ENCODE measurements at places on chromosomes 1 and 21.

GRCh38 chr1:16014509-16015482 lies 3.0 kb downstream of the HSPB7 start:
- DNase-seq: no peak

GRCh38 chr1:153799566-153800465 lies 24.6 kb downstream of the SLC27A3 start:
- DNase-seq: no peak

GRCh38 chr1:179549368-179549700 lies 26.4 kb downstream of the NPHS2 start:
- DNase-seq: no peak

DNA sequence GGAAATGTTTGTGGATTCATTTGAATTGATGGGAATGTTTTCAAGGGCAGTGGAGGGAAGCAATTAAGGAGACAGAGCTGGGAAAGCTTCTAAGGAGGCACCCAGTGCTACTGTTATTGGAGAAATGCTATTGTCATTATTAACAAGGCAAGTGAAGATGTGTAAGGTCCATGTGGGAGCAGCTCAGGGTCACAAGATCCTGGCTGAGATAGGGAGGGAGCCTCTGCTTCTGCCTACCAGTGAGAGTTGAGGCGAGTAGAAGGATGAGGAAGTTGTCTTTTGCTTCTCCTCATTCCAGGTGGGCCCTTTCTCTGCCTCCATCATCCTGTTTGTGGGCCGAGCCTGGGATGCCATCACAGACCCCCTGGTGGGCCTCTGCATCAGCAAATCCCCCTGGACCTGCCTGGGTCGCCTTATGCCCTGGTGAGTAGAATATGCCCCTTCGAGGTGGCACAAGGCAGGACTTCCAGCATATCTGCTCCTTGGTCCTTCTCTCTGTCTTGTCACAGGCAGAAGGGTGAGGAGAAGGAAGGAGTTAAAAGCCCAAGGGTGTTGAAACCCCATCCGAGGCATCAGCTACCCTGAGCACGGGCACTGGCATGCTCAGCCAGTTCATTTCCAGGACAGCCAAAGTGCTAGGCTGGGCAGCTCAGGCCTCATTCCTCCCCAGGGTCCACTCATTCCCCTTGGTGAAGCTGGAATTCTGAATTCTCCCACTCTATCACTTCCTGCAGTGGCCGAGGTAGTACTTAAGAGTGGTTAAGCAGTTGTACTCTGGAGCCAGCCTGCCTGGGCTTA lies 3.7 kb downstream of the MFSD2A start:
- DNase-seq: no peak

DNA sequence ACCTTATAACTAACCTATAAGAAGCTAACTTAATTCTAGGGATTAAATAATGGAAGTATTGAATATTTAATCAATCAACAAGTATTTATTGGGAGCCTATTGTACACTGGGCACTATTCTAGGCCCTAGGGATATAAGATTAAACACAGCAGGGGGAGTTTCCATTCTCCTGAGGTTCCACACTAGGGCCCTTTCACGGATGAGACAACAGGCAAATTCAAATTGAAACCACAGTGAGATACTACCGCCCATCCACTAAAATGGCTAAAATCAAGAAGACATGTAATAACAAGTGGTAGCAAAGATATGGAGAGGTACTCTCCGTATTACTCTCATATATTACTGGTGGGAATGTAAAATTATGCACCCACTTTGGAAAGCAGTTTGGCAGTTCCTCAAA lies 674.4 kb downstream of the KIF26B start:
- no peak for DNase-seq

DNA sequence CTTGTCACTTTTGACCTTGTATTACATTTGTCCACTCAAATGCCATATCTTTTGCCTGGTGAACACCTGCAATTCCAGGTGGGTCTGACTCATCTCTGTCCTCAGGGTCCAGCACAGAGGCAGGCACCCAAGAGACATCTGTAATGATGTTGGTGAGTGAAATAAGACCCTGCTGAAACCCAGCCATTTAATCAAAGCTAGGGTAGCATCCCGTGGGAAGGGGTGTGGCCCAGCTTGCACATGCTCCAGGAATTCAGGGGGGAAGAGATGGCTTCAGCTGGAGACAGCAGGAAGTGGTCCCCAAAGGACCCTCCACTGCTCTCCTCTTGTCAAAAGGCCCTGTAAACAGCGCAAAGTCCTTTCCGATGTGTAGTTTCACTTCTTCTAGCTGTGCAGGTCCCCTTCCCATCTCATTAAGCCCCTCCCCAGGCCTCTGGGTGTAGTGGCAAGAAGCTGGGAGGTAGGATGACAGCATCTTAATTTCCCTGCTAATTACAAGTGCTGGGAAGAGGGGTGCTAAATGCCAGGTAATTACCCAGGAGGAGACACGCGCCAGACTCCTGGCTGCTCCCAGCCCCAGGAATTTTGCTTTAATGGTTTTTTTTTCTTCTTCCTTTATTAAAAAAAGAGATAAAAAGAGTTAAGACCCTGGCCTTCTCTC lies 54.4 kb upstream of the TRABD2B start:
- DNase-seq: no peak

- DNase-seq: no peak
Observed at GRCh38 chr1:20678599-20678998, 17.4 kb upstream of the DDOST start.

- DNase-seq: no peak
Observed at GRCh38 chr21:17539323-17539722, 26.5 kb downstream of the CXADR start.

- DNase-seq: no peak
Observed at GRCh38 chr1:93769777-93770176, 88.1 kb upstream of the BCAR3 start.

- DNase-seq: no peak
Observed at GRCh38 chr21:43206231-43207042, 37.6 kb downstream of the CRYAA start.

DNA sequence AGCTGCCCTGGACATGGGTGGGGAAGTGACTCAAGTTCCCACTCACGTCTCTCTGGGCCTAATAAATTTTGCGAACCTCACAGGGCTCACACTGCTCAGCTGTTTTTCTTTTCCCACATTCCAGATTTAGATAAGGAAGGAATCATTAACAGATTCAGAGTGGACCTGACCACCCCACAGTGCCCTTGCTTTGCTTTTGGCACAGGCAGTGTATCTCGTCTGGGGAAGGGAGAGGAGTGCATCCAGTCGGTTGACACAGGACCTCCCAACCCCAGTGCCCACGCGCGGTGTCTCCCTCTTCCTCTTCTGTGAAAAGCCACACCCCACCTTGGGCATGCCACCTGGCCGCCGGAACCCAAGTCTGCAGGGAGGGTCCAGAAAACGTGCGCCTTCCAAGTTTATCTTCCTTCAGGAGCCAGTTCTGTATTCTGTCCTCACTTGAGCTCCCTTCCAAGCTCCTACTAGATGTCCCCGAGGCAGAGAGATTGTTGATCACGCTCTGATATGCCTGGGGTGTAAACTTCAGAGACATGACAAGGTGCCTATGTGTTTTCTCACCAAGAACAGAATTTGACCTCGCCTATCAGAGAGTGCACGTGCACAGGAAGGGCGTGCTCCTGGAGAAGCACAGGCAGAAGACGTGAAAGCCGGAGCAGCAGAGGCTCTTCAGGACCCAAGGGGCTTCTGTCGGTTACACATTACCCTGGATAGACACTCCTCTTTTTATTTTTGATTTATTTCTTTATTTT lies 9.5 kb upstream of the SLC2A5 start:
- DNase-seq: no peak

- DNase-seq: no peak
Observed at GRCh38 chr1:220385158-220385557, 112.9 kb upstream of the RAB3GAP2 start.

- DNase-seq: no peak
Observed at GRCh38 chr1:21229246-21230000, 52.7 kb upstream of the EIF4G3 start.

DNA sequence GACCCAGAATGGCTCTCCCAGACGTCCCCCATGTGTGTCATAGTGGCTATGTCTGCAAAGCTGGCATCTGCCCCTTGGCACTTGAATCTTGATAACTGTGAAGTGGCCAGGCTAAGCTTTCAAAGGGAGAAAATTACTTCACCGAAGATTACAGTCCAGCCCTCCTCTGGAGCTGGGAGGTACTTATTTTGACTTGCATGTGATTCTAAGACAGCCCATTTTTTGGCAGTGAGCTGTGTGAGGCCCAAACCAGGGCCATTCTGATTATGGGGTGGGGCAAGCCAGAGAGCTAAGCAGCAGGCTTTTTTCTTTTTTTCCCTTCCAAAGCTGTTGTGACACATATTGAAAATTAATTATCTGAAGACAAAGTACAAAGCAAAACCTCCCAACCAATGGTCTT lies 42.1 kb upstream of the C8B start:
- DNase-seq: no peak

- DNase-seq: no peak
Observed at GRCh38 chr1:15771836-15772515, 13.4 kb downstream of the FBLIM1 start.

DNA sequence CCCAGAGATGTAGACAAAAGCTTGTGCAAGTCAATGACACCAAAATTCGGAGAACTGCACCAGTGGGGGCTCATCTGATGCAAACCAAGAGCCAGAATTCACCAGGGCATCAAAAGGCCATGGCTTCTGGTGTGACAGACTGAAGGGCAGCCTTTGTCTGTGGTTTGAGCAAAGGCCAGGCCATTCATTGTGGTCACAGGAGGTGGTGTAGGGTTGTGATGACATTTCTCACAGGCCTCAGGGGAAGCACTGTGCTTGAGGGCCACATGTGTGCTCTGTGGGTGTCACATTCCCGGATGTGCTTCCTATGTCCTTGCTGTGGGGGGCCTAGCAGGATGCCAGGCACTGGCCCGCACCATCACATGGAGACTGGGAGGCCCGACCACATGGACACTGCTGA lies 22.5 kb upstream of the KCNE1 start:
- DNase-seq: no peak

- no peak for DNase-seq
Observed at GRCh38 chr1:112356765-112357164, 39.2 kb upstream of the CTTNBP2NL start.

GRCh38 chr1:20410503-20410902 lies 75.5 kb downstream of the CAMK2N1 start:
- DNase-seq: no peak

GRCh38 chr1:154520333-154520732 lies 18.1 kb upstream of the SHE start:
- DNase-seq: no peak

DNA sequence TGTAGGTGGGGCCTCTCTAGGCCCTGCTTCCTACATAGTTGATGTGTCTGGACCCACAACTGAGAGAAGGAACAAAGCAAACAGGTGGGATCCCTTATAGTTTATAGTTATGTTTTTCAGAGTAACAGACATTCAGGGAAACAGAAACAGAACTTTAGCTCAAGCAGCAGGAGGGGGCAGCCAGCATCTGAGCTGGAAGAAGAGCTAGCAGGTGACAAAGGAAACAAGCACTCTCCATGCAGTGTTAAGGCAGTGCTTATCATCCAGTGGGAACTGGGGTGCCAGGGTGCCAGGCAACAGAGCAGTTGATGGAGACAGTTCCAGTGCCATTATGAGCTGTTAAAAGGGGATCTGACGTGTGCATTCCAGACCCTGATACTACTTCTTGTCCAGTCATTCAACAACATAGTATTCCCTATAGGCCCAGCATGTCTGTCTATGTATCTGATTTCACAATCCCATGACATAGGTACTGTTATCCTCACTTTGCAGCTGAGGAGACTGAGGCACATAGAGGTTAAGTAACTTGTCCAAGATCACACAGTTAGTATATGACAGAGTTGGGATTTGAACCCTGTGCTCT lies 13.5 kb downstream of the HIVEP3 start:
- DNase-seq: no peak

GRCh38 chr1:245245021-245245667 lies 90.4 kb downstream of the KIF26B start:
- DNase-seq: no peak

GRCh38 chr1:34663031-34663430 lies 91.8 kb upstream of the GJB5 start:
- DNase-seq: no peak

- DNase-seq: no peak
Observed at GRCh38 chr1:186494832-186495271, 33.9 kb upstream of the PDC start.

- DNase-seq: no peak
Observed at GRCh38 chr1:181514298-181515290, 31.3 kb downstream of the CACNA1E start.

DNA sequence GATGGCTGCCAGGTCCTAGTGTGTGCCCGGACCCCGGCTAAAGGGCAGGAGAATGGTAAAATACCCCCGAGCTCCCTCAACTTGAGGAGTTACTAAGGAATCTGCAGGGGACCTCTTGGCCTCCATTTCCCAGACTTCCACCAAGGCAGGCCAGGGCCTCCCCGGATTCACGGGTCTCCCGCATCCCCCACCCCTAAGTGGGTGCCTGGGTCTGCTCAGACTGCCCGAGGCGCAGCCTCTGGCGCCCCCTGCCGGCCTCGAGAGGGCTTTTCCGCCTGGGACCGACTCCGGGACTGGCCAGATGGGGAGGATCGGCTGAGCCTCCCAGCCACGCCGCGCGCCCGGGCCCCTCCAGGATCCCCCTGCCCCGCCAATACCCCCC lies 1.7 kb downstream of the PLEKHG5 start:
- DNase-seq: peak; percentile 47

- DNase-seq: no peak
Observed at GRCh38 chr1:110067479-110067892, 3.0 kb downstream of the ALX3 start.
